Activated effector memory CD4-positive, alpha-beta T cell treated with Interleukin-2 at 50 U/mL for 16 hours (primary cell): ENCODE measurements at places on chromosomes 7 and 10.

DNA sequence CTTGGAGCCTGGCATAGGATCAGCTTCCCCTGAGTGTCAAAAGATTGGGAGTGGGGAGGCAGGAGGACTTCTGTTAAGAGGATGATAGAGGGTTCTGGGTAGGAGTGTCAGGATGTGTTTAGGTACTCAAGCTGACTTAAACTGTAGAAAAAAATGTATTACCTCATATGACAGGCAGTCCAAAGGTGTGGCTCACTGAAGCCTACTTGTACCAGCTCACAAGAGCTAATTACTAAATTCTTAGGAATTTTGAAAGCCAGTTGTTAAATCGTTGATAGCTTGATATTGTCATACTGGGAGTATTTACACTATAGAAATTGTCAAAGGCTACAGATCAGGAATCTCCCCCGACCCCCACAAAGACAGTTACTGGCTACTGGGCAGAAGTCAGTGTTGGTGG, 32.1 kb downstream of the FAS start:
- DNase-seq = no peak

- peak; percentile 6 for DNase-seq
These were observed 457 bp downstream of the ACADSB start for GRCh38 chr10:123009105-123009820.

DNA sequence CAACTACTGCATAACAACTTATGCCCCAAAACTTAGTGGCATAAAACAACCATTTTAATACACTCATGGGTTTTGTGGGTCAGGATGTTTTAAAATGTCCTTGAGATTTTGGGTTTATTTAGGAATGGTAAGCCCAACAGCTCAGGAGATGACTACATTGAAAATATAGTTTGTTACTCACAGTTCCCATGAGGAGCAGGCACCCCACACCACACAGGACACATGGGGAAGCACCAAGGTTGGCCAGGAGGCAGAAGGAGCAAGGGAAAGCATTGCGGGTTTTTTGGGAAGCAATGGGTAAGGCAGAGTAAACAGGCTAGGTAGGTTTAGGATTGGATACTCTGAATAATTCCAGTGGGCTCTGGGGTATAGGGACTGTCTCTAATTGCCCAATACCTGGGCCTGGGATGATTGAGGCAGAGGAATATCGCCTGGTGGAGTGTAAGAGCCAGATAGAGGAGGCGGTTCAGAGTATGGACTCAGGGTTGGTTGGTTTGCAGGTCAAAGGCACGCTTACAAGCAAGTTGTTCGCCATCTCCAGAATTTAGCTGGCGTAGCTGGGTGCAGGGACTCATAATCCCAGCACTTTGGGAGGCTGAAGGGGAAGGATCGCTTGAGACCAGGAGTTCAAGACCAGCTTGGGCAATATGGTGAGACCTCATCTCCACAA, 10.0 kb upstream of the MARVELD1 start:
- DNase-seq = no peak

DNA sequence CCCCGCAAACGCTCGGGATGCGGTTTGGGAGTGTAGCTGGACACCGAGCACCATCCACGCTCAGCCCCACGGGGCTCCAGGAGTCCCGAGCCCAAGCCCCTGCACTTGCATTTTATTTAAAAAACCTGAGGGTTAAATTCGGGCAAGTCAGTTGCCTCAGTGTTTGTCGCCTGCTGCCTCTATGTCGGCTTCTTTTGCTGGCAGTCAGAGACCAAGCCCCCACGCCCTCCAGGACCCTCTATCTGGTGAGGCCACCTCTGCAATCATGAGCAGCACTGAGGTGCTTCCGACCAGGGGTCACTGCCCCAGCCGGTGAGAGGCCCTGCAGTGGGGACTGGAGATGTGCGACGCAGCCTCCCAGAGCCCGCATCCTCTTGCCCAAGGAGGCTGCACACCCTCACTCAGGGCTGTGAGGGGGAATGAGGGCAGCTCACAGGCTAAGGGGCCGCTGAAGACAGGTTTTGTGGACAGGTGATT, 13.3 kb upstream of the ZNF273 start:
- no peak for DNase-seq

DNA sequence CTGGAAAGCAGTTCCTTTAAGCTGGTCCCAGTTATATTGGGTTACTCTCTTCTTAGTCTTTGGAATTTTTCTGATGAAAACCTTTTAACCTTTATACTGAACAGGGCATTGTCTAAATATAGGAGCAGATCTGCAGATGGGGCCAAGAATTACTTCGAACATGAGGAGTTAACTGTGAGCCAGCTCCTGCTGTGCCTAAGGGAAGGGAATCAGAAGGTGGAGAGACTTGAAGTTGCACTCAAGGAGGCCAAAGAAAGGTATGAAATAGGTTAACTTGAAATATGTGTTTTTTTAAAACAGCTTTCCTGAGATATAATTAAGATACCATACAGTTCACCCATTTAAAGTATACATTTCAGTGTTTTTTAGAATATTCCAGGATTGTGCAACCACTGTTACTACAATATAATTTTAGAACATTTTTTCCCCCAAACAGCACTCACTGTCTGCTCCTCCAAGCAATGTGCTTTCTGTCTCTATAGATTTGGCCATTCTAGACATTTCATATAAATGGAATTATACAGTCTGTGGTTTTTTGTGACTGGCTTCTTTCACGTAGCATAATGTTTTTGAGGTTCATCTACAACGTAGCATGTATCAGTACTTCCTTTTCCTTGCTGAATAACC, 18.9 kb downstream of the OPTN start:
- no peak for DNase-seq

DNA sequence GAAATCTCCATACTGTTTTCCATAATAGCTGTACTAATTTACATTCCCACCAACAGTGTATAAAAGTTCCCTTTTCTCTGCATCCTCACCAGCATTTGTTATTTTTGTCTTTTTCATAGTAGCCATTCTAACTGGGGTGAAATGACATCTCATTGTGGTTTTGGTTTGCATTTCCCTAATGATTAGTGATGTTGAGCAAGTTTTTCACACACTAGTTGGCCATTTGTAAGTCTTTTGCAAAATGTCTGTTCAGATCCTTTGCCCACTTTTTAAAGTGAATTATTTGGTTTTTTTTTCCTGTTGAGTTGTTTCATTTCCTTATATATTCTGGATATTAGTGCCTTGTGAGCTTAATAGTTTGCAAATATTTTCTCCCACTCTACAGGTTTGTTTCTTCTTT, 101.0 kb upstream of the NFE2L3 start:
- DNase-seq = no peak

- DNase-seq = no peak
These were observed 36.1 kb upstream of the CUL1 start for GRCh38 chr7:148662646-148663045.

DNA sequence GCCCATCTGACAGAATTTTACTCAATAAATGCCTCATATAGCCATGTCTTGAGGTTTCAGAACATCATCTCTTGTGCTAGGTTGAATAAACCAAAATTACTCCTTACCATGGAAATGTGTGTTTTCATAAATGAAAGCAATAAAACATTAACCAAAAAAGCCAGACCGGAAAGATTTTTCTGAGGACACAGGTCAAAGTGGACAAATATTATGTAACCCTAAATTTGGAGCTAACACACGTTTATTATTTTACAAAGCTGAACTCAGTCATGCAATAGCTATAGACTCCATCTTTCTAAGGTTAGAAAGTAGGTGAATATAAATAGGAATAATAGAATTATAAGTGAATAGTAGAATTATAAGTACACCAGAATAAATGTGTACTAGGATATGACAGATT, 269.1 kb downstream of the TSPAN12 start:
- no peak for DNase-seq
